ENCODE measurements at places on chromosomes 2 and 18.

GRCh38 chr2:202726070-202726469 lies 91.3 kb downstream of the FAM117B start:
- no peak for DNase-seq

GRCh38 chr2:86068136-86068588 lies 37.5 kb downstream of the POLR1A start:
- DNase-seq, result no peak

DNA sequence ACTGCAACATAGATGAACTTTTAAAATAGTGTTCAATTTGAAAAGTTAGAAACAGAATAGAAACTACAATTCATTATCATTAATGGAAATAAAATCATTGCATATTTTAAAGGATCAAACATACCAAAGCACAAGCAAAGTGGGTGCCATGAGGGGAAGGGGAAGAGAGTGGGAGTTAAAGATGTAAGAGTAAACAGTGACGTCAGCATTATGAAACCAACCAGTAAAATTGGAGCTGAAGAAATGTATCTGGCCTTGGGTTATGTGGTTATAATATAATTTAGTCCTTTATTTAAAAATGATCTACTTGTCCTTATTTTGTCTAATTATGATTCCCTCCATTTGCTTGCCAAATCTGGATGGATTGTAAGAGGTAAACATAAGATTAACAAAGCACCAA lies 6.0 kb downstream of the LINC00305 start:
- no peak for DNase-seq

GRCh38 chr2:163269374-163270021 lies 430.9 kb upstream of the KCNH7 start:
- DNase-seq, result no peak

GRCh38 chr2:29561181-29561580 lies 360.2 kb downstream of the ALK start:
- DNase-seq, result no peak

GRCh38 chr2:143294068-143294467 lies 164.8 kb downstream of the ARHGAP15 start:
- DNase-seq, result no peak

DNA sequence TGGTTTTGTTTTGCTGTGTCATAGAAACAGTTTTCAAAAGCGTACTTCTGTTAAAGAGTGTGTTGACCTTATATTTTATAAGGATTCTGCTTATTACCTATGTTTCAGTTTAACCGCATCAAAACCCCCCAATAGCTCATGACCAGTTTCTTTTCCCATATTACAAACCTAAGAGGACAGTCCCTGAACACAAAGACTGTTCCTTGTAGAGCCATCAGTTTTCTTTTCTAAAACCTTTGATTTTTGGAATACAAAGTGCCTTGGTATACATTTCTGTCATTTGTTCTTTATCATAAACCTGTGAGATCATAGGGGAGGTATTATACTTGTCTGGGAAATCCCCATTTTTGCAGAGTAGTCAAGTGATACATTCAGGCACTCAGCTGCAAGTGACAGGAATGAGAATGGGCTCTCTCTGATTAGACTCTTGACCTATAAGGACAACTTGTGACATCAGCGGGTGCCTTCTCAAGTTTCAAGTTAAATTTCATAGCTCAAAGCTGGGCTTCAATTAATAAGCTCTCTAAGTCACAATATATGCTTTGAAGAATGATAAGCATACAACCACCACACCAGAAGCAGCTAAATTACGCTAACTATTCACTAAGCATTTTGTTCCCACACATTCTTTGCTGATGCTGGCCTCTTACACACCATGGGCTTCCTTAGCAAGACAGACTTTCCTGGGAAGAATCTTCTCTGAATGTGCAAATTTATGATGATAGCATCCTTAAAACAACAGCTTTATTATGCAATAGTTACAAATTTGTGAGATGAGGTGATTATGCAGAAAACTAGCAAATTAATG lies 97.5 kb upstream of the CD302 start:
- DNase-seq, result no peak

- DNase-seq, result peak; percentile 54
Observed at GRCh38 chr2:212926940-212927339, 224.5 kb downstream of the IKZF2 start.
